ENCODE measurements at places on chromosomes 7 and 10.
A peak's percentile ranks its signal among the peaks of the same experiment; 100 is the strongest.

- peak; percentile 35 for DNase-seq
These were observed 59.1 kb downstream of the ARMC3 start for GRCh38 chr10:22986771-22987542.

DNA sequence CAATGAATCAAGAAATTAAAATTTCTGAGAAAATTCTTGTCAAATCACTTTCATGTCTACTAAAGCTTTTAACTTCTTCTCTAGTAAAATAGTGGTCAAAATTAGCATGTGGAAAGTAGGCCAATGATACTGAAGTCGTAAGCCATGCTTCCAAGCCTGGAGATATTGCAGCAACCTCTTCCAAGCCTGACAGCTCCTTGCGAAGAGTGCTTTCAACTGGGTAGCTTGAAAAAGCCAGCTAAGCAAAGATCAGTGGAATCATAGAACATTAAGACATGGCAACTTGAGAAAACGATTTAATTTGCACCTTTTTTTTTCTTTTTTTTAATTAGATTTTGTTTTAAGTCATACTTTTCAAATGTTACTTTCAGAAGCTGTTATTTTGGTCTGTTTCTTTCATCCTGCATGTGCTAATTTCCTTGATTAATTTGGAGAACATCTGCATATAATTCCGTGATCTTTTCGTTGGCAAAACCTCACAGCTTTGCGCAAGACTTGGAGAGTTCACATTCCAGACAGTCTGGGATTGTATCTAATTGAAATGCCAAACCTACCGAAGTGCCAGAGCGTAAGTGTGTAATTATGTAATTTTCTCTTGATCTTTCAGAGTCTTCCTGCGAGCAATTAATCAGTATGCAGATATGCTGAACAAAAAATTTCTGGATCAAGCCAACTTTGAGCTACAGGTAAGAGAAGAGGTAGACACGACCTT, 142.2 kb upstream of the INSYN2A start:
- DNase-seq: peak; percentile 12

DNA sequence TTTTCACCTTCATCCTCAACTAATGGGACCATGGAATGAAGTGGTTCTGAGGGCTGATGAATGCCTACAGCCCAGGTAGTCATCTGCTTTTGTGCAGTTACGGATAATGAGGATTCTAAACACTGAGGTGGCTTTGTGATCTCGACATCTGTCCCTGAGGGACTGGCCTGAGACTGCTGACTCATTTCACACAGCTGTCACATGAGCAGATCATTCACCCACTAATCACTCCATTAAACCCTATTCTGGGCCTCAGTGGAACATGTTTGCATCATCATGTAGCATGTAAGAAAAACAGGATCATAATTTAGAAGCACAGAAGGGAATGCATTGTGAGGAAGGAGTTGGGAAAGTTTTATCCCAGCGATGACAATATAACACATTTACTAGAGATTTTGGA, 79.4 kb upstream of the FEZF1 start:
- DNase-seq: no peak

- no peak for DNase-seq
These were observed 175.3 kb downstream of the MBL2 start for GRCh38 chr10:52597189-52597863.

DNA sequence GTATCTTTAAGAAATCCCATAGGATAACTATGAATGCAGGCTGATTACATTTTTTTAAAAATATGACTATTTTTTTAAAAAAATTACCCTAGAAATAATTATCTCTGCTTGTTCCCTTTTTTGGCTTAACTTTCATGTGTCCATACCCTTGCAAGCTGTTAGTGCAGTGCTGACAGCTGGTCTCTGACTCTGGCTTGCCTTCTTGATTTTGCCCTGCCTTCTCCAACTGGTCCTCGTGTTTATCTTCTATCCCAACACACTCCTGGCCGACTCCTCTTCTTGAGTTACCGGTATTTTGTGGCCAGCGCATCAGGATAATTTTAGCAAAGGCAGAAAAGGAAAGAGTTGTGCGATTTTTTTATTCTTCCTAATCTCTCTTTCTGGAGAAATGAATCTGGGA, 111.7 kb upstream of the STARD3NL start:
- no peak for DNase-seq
